Stimulated activated CD4-positive, alpha-beta T cell treated with anti-CD3 and anti-CD28 coated beads, Interleukin-1b, Interleukin-23, amount 100 ng/mL, for 24 hours (primary cell): ENCODE measurements at places on chromosomes 12 and 14.

DNA sequence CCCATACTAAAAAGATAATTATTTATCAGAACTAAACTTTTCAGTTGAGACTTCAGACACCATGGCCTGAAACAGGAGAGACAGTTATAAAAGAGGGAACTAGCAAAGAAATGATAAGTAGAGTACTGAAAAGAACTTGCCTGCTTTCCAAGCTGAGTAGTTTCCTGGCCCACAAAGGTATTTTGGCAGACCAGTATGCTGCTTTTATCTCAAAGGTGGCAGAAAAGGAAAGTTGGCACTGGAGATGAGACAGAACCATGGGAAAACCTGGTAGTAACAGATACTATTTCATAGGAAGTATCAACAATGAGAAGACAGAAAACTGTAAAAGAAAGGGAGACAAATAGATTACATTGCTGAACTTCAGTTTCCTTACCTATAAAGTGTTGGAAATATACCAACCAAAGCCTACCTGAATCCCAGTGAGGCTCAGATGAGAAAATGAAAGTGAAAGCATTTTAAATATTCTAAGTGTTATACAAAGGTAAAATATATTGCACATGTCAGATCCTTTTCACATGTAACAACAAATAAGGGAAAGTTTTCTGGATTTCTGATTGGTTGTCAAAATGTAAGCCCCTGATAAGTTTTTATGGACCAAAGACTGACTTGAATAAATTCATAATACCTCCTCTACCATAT, 155.3 kb upstream of the FSCB start:
- DNase-seq: no peak

DNA sequence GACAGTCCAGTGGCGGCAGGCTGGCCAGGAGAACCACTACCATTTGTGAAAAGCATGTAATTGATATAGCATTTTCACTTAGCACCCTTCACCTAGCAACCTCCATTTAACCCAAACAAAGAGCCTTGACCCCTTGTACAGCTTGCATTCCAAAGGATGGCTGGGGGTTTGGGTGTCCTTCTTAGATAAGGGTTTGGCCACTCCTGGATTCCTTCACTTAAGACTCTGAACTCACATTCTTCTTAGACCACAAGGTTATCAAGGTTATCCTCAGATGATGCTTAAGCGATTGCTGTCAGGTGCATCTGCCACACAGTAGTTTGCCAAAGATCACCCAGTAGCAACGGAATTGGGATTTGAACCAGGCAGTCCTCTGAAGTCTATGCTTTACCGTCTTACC, 102.8 kb downstream of the ZNF664 start:
- no peak for DNase-seq

DNA sequence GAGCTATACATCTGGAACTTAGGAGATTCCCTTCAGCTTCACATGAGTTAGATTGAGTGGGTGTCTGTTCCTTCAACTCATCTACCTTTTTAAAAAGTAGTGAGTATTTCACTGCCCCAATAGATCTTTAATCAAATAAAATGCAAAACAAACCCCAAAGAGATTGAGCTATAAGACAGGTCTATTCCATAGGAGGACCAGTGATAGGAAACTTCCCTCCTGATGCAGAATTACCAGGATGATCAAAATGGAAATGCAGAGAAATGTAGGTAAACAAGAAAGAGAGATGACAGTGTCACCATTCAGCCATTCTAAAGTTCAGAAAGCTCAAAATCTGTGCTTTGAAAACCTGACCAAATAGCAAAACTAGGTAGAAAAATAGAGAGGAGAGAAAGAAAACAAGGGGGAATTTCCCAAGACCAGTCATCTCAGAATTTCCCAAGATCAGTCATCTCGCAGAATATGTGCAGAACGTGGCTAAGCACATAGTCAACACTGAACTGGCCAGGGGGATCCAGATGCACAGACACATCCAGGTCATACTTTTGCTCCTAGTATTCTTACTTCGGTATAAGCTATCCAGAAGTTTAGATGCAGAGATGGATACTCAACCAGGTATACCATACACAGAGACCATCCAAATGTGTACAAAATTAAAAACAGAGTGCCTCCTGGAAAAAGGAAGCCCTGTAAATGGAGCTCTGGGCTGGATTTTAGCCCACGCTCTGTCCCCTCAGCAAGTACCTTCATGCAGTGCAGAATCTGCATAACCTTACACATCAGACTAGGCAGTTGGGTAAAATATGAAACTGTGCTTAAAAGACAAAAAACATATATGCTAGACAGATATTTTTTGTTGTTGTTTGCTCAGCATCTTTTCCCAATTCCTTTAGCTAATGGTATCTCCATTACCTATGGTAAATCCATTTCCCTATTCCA, 27.4 kb downstream of the SLC41A2 start:
- peak; percentile 42 for DNase-seq

- DNase-seq: no peak
Observed at GRCh38 chr14:90458536-90458935, 61.7 kb downstream of the CALM1 start.

GRCh38 chr14:80780500-80780899, 161.0 kb downstream of the CEP128 start:
- no peak for DNase-seq

GRCh38 chr14:33799705-33800570, 150.9 kb downstream of the EGLN3 start:
- DNase-seq: no peak

DNA sequence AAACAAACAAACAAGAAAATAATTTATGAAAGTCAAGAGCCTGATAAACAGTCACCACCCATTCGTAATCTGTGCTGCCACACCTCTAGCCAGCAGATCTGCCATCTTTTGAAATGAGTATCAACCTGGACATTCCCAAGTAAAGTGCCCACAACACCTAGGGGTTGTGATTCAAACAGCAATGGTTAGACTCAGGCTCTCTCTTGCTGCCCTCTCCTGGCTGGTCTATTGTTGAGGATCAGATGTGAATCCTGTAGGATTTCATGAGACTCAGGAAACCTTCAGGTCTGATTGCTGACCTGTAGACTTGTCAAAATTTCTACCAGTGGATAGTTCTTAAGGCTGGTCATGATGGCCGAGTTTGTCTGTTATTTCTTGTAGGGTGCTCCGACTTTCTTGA, 26.8 kb downstream of the DGLUCY start:
- DNase-seq: no peak

DNA sequence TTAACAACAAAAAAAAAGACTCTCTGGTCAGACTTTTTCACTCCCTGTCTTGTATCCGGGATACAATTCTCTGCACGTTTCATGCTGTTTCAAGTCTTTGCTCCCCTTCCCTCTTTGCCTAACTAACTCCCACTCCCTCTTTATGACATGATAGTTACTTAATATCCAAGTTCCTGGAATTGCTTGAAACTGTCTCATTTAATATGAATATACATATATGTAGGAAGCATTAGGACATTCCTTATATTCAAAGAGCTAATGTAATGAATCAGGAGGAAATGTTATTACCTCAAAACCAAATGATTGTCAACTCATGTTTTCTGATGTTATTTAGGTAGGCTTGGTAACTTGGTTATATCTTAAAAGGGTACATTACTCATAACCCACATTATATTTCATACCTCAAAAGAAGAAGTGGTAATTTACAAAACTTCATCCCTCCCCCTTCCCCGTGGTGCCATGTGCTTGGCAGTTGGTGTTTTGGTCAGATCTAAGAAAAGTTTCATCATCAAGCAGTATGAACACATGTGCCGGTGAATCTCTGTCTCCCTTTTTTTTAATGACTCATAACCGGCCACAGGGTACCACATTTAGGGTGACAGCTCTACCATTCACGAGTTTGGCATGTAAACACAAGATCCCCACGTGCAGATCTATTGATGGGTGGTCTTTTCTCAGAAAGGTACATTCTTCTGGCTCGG, 56.5 kb downstream of the HCAR2 start:
- DNase-seq: peak; percentile 13

DNA sequence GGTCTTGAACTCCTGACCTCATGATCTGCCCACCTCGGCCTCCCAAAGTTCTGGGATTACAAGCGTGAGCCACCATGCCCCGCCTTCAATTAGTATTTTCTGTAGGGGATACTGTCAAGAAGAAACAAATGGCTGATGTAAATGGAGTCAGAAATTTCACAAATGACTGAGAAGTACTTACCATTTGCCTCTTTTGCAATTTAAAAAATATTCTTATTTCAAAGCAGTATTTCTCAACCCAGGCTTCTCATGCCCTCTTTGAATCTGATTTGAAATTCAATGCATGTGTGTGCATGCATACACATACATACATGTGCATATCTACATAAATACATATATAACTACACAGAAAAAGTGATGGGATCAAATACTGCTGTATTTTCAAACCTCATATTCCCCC, 4.4 kb downstream of the PSMA6 start:
- no peak for DNase-seq

- DNase-seq: no peak
Observed at GRCh38 chr12:87585882-87586557, 443.2 kb downstream of the C12orf50 start.

- DNase-seq: no peak
Observed at GRCh38 chr14:35034440-35034833, 11.6 kb upstream of the FAM177A1 start.

GRCh38 chr12:4789776-4790175, 69.6 kb downstream of the GALNT8 start:
- DNase-seq: no peak

DNA sequence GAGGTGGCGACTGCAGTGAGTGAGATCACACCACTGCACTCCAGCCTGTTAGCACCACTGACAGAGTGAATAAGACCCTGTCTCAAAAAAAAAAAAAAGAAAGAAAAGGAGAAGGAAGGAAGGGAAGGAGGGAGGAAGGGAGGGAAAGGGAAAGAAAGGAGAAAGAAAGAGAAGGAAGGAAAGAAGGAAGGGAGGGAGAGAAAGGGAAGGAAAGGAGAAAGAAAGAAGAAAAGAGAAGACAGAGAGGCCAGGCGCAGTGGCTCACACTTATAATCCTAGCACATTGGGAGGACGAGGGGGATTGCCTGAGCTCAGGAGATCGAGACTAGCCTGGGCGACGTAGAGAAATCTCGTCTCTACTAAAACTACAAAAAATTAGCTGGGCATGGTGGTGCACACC, 13.2 kb downstream of the DCAF5 start:
- no peak for DNase-seq

- no peak for DNase-seq
Observed at GRCh38 chr12:133026996-133027395, 10.3 kb upstream of the ZNF84 start.

- no peak for DNase-seq
Observed at GRCh38 chr12:66398931-66399910, 96.9 kb downstream of the HELB start.

GRCh38 chr12:78034025-78034424, 203.3 kb downstream of the NAV3 start:
- DNase-seq: no peak

DNA sequence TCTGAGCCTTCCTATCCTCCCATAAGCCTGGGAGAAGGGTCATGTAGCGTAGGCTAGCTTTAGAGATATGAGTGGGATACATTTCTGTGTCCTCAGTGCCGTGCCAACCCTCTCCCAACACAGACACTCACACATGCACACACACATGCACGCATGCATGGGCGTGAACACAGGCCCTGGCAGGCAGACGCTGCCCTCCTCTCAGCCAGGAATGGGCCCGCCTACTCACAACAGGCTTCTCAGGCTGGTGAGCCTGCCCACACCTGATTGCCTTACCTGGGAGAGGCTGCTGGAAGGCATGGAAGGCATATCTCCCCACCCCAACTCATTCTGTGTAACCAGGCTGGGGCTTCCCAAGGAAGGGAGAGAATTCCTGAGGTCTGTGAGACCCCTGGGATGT, 12.8 kb upstream of the ACVR1B start:
- no peak for DNase-seq

DNA sequence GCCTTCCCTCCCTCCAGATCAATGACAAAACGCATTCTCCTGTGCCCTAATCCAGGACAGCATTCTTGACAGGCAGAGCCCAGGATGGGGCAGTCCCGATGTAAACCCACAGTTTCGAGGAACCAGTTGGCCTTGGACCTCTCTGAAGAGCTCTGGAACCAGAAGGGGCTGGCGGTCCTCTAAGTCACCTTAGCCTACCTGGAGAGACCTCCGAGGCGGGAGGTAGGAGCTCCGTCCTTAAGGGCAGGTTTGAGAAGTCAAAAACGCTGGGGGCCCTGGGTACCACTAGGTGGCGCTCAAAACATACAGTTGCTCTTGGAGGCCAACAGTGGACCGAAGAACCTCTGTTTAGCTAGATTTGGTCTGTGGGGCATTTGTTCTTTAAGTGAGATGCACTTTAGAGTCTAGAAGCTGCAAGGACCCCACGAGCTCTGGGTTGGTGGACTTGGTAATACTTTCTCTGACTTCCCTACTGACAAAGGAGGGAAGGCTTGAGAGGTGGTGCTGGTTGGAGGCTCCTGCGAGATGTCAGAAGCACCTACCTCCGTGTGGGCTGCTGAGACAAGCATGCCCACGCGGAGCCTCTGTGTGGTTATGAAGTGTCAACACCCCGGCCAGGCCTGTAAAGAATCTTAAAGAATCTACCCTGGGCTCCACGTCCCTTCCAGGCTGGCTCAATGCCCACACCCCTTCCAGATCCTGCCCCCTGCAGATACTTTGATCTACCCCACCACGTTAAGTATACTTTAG, 74.8 kb upstream of the CHST11 start:
- peak; percentile 73 for DNase-seq

DNA sequence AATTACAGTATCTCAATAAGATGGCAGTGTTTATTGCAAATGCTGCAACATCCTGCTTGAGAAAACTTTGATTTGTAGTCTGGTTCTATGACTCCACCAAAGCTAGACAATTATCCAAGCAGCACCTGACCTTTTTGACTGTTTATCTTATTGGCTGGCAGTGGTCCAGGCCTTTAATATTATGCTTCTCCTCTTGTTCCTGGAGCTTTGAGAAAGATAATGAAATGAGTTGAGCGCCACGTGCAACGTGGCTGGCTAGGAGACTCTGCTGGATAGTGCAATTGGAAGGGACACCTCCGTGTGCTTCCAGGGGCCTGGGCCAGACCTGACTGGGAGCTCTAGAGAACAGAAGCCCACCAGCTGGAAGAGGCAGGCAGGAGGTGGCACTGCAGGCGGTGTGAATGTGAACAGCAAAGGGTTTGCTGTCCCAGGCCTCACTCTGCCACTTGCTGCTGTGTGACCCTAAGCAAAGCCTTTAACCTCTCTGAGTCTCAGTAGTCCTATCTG, 349.3 kb downstream of the CACNA1C start:
- DNase-seq: no peak

DNA sequence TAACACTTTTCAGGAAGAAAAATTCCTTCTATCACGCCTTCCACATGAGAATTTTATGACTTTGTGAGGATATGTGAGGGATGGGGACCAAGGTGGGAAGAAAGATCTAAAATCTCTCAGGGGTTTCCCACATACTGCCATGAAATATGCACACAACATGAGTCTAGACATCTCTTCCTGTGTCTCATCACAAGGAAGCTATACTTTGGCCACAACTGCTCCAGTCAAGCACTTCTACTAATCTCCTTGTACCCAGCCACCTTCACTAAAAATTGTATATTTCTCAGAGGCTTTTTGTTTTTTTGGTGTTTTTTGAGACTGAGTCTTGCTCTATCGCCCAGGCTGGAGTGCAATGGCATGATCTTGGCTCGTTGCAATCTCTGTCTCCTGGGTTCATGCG, 3.2 kb downstream of the OSBPL8 start:
- no peak for DNase-seq

GRCh38 chr12:121391619-121392324, 8.1 kb upstream of the RNF34 start:
- DNase-seq: peak; percentile 13

GRCh38 chr12:13534645-13535398, 338.3 kb downstream of the EMP1 start:
- DNase-seq: no peak

- DNase-seq: no peak
Observed at GRCh38 chr12:87687362-87687761, 341.8 kb downstream of the C12orf50 start.

GRCh38 chr14:80266930-80267329, 55.6 kb upstream of the DIO2 start:
- DNase-seq: no peak
